Left ventricle myocardium superior (tissue), 1 donor: ENCODE measurements at places on chromosomes 2 and 18. TPM values are rescaled to one million over a fixed set of nuclear protein-coding genes. Genes with fewer than 3 reads are reported as not detected.

The TMEM200C gene
- 0.32 TPM for total RNA-seq

The ABCG8 gene
- total RNA-seq, result not detected

The ESPNL gene
- not detected for total RNA-seq

The ASTL gene
- total RNA-seq, result not detected

The CDH20 gene
- total RNA-seq, result not detected

The TRABD2A gene
- total RNA-seq, result 0.62 TPM

The KIF1A gene
- total RNA-seq, result 1.6 TPM

The EFEMP1 gene
- 50.7 TPM for total RNA-seq
